ENCODE measurements at places on chromosomes 11 and 22.

DNA sequence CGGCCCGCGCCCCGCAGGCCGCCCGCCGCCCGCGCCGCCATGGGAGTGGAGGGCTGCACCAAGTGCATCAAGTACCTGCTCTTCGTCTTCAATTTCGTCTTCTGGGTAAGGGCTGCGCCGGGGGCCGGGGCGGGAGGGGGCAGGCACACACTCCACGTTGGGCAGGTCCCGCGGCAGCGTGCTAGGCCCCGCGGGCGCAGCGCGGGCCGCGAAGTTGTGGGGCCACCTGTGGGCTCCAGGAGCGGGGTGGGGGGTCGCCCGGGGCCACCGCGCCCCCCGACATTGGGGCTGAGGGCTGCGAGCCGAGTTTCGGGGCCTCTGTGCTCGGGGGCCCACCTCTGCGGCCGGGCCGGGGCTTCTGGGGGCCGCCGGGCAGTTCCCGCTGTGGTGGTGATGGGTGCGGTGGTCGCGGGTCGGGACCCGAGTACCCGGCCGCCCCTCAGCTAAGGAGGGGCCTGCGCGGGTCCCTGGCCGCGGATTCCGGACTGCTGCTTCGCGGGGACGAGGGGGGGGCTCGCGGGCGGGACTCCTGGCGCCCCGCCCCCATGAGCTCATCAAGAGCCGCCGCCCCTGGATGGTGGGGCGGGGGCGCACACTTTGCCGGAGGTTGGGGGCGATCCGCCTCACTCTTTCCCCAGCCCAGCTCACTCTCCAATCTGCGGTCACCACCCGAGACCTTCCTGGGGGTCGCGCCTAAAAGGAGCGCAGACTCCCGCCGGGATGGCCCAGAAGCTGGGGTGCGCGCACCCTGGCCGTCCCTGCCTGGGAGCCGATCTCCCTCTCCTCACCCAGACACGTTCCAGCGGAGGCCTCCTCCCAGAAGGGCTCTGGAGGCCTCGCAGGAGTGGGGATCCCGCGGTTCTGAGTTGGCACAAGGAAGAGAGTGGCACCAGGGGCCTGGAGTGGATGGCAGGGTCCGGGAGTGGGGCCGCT, 667 bp downstream of the CD81 start:
- no peak for DNase-seq

DNA sequence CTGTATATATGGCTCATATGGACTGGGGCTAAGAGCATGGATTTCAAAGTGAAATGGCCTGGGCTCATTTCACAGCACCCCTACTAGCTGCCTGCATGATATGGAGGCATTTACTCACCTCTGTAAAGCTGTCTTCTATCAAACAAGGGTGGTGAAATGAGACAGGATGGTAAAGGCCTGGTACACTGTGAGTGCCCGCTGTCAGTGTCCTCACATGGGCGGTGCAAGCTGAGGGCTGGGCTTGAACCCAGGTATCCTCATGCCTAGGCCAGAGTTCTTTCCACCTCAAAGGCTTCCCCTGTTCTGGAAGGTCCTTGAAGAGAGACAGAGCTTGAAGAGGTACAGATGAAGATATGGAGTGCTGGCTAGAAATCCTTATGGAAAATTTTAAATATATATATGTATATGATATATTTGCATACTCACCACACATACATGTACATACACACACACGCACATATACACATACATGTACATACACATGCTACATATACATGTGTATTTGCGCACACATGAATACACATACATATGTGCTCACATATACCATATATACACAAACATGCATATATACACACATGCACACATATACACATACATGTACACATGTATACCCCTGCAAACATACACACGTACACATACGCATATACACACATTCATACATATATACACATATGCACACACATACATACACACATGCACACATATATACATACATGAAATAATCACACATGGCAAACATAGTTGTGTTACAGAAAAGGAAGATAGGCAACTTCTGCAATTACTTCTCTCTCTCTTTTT, 44.7 kb downstream of the MICAL2 start:
- no peak for DNase-seq

GRCh38 chr11:81602508-81602907, 1131.2 kb downstream of the FAM181B start:
- no peak for DNase-seq

GRCh38 chr11:115450519-115450918, 53.7 kb downstream of the CADM1 start:
- no peak for DNase-seq

DNA sequence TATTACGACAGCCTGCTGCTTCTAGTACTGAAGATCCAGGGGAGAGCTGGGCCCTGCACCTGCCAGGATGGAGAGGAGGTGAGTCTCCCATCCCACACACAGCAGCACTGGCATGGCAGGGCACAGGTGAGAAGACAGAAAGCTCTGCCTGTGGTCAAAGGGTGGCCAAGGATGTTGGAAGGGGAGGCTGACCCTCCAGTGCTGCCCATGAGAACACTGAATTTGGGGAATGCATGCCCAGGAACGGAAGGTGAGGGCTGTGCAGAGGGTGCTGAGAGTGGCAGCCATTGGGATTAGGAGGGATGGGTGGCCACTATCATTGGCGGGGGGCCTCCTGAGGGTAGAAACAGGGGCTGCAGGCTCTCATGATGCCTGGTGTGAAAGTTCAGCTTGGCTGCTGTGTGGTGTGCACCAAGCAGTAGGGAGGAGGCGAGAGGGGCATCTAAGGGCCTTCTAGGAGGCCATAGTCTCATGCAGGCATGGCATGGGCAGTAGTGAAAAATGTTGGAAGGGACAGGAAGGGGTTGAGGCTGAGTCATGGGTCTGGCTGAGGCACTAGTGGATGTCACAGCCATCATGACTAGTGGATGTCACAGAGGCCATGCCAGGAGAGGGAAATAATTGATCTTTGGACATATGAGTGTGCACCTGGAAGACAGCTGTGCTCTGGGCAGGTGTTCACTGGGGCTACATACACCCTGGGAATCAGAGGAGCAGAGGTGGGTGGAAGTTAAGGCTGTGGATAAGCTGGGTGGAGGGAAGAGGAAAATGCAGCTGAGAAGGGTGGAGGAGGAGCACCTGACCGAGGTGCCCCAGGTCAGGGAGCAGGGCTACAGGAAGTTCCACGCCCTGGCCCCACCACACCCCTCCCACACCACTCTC, 2.5 kb upstream of the LRRC74B start:
- no peak for DNase-seq

GRCh38 chr22:17085277-17086181, 729 bp downstream of the IL17RA start:
- no peak for DNase-seq

- DNase-seq, result no peak
Observed at GRCh38 chr22:46352691-46353386, 17.3 kb downstream of the TRMU start.

GRCh38 chr11:78138694-78139421, 568 bp downstream of the ALG8 start:
- DNase-seq, result no peak

DNA sequence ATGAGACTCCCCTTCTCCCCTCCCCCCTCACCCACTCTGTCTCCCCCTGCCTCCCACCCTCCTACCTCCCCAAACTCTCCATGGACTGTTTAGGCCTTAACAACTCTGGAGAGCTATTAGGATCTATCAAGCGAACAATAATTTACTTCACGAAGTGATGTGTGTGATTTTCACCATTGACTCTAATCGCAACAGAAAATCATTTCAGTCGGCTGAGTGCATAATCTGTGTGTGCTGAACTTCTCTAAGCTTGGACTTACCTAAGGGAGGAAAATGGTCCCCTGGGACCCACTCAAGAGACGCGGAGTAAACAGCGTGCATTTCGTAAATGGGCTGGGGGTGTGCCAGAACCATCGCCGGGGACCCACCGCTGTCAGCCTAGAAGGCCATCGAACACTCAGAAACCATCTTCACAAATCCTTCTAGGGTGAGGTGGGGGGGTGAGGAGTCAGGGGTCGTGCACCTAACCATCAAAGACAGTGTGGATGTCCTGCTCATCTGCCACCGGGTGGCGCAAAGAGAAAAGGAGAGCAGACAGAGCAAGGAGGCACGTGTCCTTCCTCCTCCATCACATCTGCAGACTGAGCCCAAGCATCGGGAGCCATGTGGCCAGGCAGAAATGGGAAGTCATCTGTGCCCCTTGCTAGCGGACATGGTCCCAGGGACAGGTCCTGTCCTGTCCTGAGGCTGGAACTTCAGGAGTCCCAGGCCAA, 62.1 kb upstream of the NUP50 start:
- no peak for DNase-seq

DNA sequence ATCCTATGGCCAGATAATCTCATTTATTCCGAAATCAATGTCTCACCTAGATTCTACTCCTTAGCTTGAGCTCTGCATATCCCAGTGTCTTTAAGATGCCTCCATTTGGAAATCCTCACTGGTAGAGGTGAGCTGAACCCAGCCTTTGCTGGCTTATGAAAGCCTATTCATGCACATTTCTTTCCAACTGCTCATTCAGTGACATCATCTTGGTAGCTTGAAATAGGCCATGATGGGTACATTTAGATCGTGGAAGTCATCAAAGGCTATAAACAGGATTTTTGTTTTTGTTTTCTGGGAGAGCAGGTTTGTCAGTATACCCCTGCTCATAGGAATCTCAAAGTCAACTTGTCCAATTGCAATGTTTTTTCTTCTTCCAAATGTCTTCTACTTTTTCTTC, 6.0 kb downstream of the NXPE1 start:
- no peak for DNase-seq

- DNase-seq, result no peak
Observed at GRCh38 chr11:126718276-126718675, 282.3 kb downstream of the KIRREL3 start.

DNA sequence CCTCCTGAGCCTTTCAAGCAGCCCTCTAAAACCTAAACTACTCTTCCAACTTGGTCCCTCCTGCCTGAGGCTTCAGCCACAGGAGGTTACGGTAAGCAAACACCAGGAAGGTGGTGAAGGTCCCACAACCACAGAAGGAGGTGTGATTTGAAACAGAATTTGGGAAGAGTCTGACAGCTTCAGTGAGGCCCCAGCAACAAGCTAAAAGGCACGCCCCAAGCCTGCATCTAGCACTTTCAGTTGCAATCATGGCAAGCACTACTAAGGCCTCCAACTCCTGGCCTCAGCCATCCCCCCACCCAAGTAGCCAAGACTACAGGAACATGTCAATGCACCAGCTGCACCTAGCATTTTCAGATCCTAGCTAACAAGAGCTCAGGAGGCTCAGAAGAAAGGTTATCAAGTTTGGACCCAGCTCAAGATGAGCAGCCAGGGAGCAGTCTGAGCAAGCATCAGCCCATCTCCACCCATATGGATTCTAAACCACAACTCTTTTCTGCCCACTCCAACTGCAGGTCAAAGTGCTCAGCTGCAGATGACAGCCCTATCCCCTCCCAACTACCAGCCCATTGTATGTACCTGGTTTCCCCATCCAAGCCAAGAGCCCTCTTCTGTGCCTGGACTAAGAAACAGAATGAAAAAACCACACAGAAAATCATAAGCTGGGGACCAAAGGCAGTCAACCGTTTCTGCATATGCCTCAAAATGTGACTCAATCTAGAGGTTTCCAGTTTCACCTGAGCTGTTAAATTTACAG, 10.4 kb upstream of the AHNAK start:
- no peak for DNase-seq

GRCh38 chr11:16169956-16170847, 186.1 kb downstream of the SOX6 start:
- no peak for DNase-seq

DNA sequence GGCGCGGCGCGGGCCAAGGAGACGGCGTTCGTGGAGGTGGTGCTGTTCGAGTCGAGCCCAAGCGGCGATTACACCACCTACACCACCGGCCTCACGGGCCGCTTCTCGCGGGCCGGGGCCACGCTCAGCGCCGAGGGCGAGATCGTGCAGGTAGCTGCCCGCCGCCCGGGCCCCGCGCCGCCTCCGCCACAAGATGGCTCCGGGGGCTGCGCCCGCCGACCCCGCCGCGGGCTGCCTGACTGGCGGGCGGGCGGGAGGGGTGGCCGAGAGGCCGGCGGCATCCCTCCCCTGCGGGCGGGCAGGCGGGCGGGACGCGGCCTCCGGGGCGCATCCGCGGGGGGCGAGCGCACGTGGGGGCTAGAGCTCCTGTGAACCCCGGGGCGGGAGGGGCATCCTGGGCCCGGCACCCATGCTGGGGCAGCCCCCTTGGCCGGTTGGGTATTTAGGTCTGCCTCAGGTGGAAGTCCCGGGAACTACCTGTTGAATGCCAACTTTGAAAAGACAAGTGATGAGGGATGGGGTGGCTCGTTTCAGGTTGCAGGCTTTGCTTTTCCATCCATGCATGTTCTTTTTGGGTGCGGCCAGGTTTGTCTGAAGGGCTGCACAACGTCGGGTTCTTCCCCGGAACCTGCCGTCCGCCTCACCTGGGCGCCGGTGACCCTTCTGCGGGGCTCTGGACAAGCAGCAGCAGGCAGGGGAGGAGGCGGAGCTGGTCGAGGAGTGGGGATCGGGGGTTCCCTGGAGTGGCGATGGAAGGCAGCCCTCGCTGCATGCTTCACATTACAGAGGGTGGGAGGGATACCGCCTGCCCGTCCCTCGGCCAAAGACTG, 760 bp downstream of the ZNRF3 start:
- no peak for DNase-seq

DNA sequence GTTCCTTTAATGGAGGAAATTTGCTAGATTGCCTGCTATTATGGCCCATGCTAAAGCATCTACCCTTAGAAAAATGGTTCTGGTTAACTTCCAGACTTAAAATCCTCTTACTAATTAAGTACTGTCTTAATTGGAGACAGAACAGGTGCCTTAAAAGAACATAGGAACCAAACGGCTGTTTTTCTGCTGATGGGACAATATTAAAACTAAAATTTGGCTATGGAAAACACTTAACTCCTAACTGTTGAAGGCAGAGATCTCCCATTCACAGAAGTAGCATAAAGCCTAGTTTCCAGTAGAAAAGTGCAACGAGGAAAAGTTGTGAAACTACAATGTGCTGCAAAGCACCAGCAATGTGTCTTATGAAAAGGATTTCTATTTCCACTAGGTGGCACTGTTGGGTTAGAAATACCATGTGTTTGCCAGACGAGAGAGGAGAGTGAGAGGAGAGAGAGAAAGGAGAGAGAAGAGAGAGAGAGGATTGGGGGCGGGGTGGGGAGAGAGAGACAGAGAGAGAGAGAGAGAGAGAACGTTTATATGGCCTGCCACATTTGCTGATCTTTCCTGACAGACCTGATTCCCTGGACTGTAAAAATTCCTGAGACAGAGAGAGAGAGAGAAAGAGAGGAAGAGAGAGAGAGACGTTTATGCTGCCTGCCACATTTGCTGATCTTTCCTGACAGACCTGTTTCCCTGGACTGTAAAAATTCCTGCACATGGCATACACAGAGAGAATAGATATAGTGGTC, 51.5 kb downstream of the FAM181B start:
- peak; percentile 35 for DNase-seq

DNA sequence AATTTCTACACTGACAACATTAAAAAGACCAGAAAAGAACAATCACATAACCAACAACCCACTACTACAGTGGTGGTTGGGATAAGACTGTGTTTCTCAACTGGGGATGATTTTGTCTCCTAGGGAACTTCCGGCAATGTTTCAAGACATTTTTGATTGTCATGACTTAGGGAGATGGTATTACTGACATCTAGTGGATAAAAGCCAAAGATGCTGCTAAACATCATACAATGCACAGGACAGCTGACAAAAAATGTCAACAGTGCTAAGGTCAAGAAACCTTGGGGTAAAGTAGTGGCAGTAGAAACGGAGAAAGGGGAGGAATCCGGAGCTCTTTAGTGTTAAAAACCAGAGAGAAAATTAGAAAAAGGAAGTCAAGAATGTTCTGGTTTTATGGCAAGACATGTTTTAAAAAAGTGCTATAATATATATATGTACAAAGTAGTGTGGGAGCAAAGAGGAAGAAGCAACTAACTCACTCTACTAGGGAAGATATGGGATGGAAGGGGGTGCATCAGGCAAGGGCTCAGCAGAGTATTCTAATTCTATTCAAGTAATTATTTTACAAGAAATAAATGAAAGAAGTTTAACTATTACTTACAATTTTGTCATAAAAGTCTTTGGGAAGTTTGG, 37.2 kb downstream of the CKAP5 start:
- no peak for DNase-seq

Measured in HS-27A (cell line).